ENCODE measurements at places on chromosomes 12 and 14.

DNA sequence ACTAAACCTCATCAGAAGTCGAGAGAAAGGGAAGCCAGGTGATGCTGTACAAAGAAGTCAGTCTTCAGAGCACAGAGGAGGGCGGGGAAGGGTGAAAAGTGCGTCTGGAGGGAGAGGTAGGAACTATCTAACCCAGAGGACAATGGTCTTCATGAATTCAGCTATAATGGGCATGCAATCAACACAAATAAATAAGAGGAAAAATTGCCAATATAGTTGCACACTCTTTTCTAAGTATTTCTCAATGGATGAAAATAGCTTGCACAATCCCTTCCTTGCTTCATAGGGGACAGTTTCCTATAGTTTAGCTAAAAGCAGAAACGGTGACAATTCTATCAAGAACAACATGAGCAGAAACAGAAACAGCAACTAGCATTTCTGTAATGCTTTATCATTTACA lies 931.2 kb downstream of the AACS start:
- H3K27me3 ChIP-seq = no peaks in the 10 kb centered on the region
- H3K4me3 ChIP-seq = no peak overlapping the region
- no peaks in the 10 kb centered on the region for H3K4me1 ChIP-seq

DNA sequence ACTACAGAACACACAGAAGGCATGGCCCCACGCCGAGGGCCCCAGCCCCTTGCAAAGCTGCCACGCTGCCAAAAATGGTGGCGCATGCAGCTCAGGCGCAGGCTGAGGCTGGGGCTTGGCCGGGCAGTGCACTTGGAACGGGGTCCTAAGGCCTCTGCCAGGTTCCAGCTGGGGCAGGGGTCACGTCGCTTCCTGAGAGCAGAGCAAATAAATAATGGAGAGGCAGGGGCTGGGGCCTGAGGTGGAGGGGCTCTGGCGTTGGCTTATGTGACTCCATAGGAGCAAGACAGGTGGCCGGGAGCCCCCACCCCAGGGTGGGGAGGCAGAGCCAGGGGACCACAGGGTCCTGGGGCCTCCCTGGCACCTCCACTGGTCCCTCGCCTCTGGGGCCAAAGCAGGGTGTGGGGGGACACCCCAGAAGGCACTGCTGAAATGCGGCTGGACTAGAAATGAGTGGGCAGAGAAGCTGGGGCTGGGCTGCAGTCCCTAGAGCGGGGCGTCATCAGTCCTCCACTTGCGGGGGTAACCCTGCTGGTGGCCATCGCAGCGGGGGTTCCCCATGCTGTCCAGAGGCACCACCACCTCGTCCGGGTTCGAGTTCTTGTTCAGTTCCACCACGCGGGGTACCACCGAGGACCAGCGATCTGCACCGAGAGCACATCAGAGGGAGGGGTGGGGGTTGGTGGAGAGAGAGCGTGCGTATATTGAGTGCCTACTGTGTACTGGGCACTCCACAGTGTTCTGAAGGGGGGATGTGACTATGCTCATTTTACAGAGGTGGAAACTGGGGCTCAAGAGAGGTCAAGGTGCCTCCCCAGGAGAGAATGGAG lies 49.8 kb downstream of the TRPV4 start:
- H3K4me1 ChIP-seq = no peaks in the 10 kb centered on the region
- DNase-seq = no peak
- no peaks in the 10 kb centered on the region for H3K36me3 ChIP-seq
- no peak overlapping the region for H3K4me3 ChIP-seq
- H3K27ac ChIP-seq = no peak overlapping the region
- no peaks in the 10 kb centered on the region for H3K27me3 ChIP-seq

GRCh38 chr12:116141110-116141832 lies 136.2 kb downstream of the MED13L start:
- H3K4me1 ChIP-seq = peaks cover 61% of the 10 kb centered on the region
- H3K27ac ChIP-seq = no peak overlapping the region
- no peak for DNase-seq

- H3K36me3 ChIP-seq = no peaks in the 10 kb centered on the region
- H3K4me1 ChIP-seq = peaks cover 75% of the 10 kb centered on the region
- H3K27ac ChIP-seq = peak overlapping the region; percentile 92
- no peaks in the 10 kb centered on the region for H3K27me3 ChIP-seq
These were observed 21.5 kb downstream of the RIN3 start for GRCh38 chr14:92534932-92535643.

- no peak overlapping the region for H3K4me3 ChIP-seq
- peaks cover 8% of the 10 kb centered on the region for H3K4me1 ChIP-seq
- H3K36me3 ChIP-seq = peaks cover 9% of the 10 kb centered on the region
- DNase-seq = peak; percentile 73
- H3K27ac ChIP-seq = peak overlapping the region; percentile 65
These were observed 46.0 kb downstream of the SH2B3 start for GRCh38 chr12:111451649-111452129.

DNA sequence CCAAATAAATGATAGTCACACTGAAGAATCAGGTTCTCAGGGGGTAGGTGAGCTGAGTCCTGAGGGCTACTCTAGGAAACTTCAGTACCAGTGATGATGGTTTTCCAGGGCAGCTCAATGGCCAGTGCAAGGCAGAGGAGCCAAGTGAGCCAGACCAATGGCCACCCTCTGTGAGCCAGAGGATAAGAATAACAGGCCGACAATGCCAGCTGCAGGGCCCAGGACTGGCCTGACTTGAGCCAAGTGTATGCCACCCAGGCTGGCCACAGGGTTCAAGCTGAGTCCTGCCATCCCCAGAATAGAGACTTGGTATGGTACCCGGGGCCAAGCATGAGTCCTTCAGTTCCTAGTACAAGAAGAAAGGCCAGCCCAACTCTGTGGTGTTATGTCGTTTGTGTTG lies 355.5 kb downstream of the DPF3 start:
- no peaks in the 10 kb centered on the region for H3K27me3 ChIP-seq
- H3K4me3 ChIP-seq = no peak overlapping the region
- no peak overlapping the region for H3K27ac ChIP-seq
- peaks cover 44% of the 10 kb centered on the region for H3K4me1 ChIP-seq
- no peak for DNase-seq

GRCh38 chr14:68081489-68081888 lies 261.9 kb downstream of the RAD51B start:
- no peak overlapping the region for H3K27ac ChIP-seq
- DNase-seq = no peak
- H3K27me3 ChIP-seq = no peaks in the 10 kb centered on the region
- no peak overlapping the region for H3K4me3 ChIP-seq
- no peaks in the 10 kb centered on the region for H3K36me3 ChIP-seq

- H3K36me3 ChIP-seq = peaks cover 4% of the 10 kb centered on the region
- H3K27me3 ChIP-seq = no peaks in the 10 kb centered on the region
- H3K27ac ChIP-seq = no peak overlapping the region
- H3K4me3 ChIP-seq = peak overlapping the region; percentile 20
These were observed 39.7 kb downstream of the PPTC7 start for GRCh38 chr12:110543252-110543959.

DNA sequence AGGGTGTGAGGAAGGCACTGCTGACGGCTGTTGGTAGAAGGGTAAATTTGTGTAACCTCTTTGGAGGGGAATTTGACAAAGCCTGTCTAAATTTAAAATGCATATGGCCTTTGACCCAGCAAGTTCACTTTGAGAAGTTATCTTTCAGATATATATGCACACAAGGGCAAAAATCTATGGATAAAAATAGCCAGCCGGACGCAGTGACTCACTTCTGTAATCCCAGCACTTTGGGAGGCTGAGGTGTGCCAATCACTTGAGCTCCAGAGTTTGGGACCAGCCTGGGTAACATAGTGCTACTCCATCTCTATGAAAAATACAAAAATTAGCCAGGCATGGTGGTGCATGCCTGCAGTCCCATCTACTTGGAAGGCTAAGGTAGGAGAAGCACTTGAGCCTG lies 13.4 kb downstream of the UBC start:
- H3K27ac ChIP-seq = no peak overlapping the region
- peaks cover 20% of the 10 kb centered on the region for H3K4me1 ChIP-seq
- H3K4me3 ChIP-seq = no peak overlapping the region
- DNase-seq = no peak

DNA sequence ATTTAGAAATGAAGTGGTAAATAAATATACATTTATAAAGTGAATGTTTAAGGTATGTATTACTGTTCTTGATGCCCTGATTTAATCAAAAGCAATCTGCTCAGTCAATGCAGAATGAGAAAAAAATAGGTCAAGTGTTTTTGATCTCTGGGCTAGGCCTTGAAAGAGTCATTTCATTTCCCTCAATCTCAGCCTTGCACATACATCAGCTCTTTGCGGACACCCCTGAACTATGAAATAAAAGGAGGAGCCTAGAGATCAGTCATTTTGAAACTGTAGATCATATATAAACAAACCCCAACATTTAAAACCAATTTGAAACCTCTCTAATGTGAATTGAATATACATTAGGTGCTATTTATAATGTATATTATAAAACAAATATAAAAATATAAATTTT lies 42.5 kb downstream of the ATG2B start:
- no peaks in the 10 kb centered on the region for H3K4me1 ChIP-seq
- peaks cover 30% of the 10 kb centered on the region for H3K36me3 ChIP-seq
- no peaks in the 10 kb centered on the region for H3K27me3 ChIP-seq
- DNase-seq = no peak
- no peak overlapping the region for H3K4me3 ChIP-seq

- H3K4me3 ChIP-seq = no peak overlapping the region
- no peaks in the 10 kb centered on the region for H3K36me3 ChIP-seq
- no peak for DNase-seq
- no peaks in the 10 kb centered on the region for H3K4me1 ChIP-seq
- H3K27me3 ChIP-seq = peaks cover 9% of the 10 kb centered on the region
- H3K27ac ChIP-seq = no peak overlapping the region
These were observed 404.2 kb downstream of the RGS6 start for GRCh38 chr14:72336311-72336980.

DNA sequence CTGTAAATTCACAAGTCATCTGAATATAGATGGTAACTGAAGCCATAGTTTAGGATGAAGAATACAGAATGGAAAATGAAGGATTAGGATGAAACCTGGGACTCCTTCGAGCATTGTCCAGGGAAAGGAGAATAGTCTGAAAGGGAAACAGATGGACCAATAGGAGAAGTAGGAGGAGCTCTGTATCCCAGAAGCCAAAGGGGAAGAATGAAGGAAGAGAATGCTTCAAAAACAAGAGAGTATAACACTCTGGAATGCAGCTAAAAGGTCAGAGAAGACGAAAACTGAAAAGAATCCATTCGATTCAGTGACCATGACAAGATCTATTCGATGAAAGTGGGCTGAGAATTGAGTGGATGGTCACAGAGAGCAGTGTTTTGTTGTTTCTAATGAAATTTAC lies 1.0 kb downstream of the GMFB start:
- H3K27ac ChIP-seq = peak overlapping the region; percentile 91
- peak overlapping the region; percentile 93 for H3K4me3 ChIP-seq
- DNase-seq = no peak
- H3K4me1 ChIP-seq = peaks cover 25% of the 10 kb centered on the region
- H3K36me3 ChIP-seq = peaks cover 12% of the 10 kb centered on the region

DNA sequence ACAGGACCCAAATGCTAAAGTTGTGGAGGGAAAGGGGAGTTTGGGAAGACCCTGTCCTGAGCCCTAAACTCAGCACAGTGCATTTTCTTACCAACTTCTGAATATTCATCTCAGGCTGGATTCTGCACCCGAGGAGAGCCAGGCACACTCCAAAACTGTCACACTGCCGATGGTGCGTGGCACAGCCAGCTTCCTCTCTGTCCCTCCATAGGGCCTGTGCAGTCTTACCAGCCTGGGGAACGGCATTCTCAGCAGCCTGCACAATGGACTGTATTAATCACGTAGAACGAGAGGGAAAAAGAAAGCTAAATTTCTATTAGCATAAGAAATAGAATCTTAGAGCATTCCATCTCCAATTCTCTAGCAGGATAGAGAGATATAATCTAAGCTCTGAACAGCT lies 71.3 kb upstream of the GPATCH2L start:
- no peaks in the 10 kb centered on the region for H3K36me3 ChIP-seq
- H3K27ac ChIP-seq = no peak overlapping the region
- no peak overlapping the region for H3K4me3 ChIP-seq

- DNase-seq = no peak
- no peaks in the 10 kb centered on the region for H3K36me3 ChIP-seq
- H3K27me3 ChIP-seq = peaks cover 25% of the 10 kb centered on the region
- no peak overlapping the region for H3K4me3 ChIP-seq
- H3K27ac ChIP-seq = no peak overlapping the region
- H3K4me1 ChIP-seq = peaks cover 8% of the 10 kb centered on the region
These were observed 162.7 kb downstream of the EGLN3 start for GRCh38 chr14:33788161-33788560.

DNA sequence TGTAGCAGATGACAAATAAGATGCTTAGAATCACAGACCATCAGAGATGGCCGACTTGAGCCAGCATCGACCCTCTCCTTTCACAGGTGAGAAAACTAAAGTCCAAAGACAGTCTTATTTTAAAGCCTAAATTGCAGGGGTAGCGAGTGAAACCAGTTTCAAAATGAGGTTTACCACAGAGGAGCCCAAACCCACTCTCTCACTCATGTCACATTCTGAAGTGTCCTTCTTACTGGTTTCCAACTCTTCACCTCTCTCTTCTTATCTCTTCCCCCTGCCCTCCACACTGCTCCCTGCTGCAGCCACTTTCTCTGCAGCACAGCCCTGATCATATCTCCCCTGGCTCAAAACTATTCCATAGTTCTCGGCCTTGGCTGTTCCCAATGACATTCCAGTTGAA lies 57.0 kb upstream of the NID2 start:
- H3K36me3 ChIP-seq = no peaks in the 10 kb centered on the region
- no peak overlapping the region for H3K4me3 ChIP-seq
- peaks cover 3% of the 10 kb centered on the region for H3K27me3 ChIP-seq

DNA sequence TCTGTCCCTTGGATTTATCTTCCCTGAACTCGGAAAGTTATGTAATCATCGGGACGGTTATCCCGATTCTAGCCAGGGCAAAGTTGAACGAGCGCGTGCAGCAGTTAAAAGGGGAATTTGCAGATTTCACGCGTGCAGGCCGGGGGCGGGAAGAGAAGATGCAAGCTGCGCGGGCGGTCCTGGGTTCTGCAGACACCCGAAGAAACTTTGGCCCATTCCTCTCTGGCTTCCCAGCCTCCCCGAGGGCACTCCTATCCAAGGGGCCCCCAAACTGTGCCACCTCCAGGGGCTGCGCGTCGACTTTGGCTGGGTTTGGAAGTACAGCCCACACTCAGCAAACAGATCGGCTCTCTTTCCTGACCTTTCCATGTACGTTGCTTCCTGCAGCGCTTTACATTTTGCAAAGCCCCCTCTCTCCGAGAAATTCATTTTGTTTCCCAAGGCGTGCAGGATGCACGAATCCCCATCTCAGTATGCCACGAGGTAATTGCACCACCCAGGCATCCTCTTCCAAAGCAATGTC lies 941 bp upstream of the PPP1CC start:
- H3K27ac ChIP-seq = peak overlapping the region; percentile 99
- DNase-seq = no peak
- H3K4me3 ChIP-seq = peak overlapping the region; percentile 100
- no peaks in the 10 kb centered on the region for H3K36me3 ChIP-seq
- peaks cover 22% of the 10 kb centered on the region for H3K4me1 ChIP-seq

DNA sequence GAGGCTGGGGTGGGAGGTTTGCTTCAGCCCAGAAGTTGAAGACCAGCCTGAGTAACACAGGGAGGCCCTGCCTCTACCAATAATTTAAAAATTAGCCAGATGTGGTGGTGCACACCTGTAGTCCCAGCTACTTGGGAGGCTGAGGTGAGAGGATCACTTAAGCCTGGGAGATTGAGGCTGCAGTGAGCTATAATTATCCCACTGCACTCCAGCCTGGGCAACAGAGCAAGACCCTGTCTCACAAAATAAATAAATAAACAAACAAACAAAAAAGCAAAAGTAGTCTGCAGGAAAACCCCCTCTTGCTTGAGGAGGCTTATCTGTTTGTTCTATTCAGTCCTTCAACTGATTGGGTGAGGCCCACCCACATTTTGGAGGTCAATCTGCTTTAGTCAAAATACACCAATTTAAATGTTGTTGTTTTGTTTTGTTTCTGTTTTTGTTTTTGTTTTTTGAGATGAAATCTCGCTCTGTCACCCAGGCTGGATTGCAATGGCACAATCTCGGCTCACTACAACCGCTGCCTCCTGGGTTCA lies 24.9 kb upstream of the TXNRD1 start:
- no peaks in the 10 kb centered on the region for H3K36me3 ChIP-seq
- DNase-seq = no peak
- no peak overlapping the region for H3K4me3 ChIP-seq
- no peak overlapping the region for H3K27ac ChIP-seq
